ENCODE measurements at places on chromosomes 1 and 21.
A peak's percentile ranks its signal among the peaks of the same experiment; 100 is the strongest.

- no peak for DNase-seq
These were observed 1441.2 kb downstream of the PLA2G4A start for GRCh38 chr1:188269956-188270355.

GRCh38 chr1:99707535-99708142 is 58.8 kb downstream of the FRRS1 start:
- DNase-seq: peak; percentile 10

DNA sequence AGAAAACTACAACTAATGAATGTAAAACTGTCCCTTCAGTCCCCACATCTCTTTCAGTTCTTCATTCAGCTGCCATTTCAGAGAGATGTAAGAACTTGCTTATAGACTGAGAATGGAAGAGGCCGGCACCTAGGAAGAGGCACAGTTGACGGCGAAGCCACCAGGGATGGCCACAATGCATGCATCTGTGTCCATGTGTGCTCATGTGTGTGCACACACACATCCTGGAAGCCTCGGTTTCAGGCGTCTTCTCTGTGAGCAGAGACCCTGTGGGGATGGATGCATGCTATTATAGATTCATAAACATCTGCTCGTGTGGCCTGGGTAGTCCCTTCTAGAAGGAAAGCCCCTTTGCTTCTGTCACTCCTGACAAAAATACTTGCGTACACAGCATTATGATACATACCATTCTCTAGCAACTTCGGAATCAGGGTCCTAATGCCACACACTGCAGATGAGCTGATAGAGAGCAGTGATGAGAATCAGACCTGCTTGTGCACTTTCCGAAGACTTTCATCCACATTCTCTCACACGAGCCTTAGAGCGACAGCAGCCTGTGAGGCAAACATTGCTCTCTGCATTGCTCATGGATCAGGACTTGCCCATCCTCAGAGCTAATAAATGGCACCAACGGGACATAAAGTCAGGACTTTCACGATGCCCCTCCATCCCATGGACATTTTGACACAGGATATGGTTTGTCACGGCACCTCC is 12.4 kb upstream of the GPR61 start:
- DNase-seq: no peak

GRCh38 chr21:28654406-28654805 is 338.3 kb downstream of the LTN1 start:
- no peak for DNase-seq

GRCh38 chr1:175976865-175977642 is 230.0 kb downstream of the COP1 start:
- DNase-seq: no peak

- no peak for DNase-seq
These were observed 164.7 kb downstream of the NRIP1 start for GRCh38 chr21:14900058-14900457.

- DNase-seq: no peak
These were observed 9.5 kb downstream of the UCK2 start for GRCh38 chr1:165836664-165837482.

DNA sequence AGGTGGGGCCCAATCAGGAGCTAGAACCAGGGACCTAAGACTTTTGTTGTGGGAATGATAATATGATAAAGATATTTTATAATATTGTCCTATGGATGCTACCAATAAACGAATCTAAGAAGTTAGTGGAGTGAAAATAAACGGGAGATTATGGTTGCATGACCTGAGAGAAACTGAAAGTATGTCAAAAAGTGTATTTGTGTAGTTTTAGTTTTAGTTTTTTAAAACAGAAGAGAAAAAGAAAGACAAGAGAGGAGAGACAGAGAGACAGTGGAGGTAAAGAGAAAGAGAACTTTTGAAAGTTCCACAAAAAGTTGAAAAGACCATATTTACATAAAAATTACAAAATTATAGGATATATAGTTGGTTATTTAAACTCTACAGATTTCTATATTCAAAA is 64.1 kb upstream of the TMPRSS15 start:
- no peak for DNase-seq
